KBM-7 (cell line): ENCODE measurements at places on chromosomes 1 and 21.
A peak's percentile ranks its signal among the peaks of the same experiment; 100 is the strongest.

DNA sequence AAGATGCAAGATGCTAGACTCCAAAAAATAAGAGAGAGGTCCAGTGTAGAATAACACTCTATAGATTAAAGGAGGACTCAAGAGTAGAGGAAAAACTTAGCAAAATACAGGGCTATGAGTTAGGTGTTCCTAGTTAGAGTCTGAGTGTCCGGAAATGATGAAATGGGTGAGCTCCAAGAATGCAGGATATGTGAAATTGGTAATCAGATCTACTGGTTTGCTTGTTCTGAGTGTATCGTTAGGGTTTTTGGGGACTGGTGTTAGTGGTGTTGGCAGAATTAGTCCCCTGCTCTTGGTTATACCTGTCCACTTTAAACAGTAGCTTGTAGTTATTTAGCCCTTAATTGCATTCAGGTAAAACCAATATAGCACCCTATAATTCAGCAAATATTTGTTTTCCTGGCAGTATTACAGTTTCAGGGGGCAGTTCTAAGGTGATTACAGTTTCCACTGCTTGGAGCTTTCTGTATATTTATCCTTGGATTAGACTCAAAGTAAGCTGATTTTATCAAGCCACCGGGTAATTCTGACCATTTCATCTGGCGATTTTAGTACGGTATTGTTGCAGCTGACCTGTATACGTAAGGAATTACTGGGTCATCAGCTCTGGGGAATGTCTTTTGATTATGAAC, 332.7 kb downstream of the CHRM3 start:
- DNase-seq: peak; percentile 59

DNA sequence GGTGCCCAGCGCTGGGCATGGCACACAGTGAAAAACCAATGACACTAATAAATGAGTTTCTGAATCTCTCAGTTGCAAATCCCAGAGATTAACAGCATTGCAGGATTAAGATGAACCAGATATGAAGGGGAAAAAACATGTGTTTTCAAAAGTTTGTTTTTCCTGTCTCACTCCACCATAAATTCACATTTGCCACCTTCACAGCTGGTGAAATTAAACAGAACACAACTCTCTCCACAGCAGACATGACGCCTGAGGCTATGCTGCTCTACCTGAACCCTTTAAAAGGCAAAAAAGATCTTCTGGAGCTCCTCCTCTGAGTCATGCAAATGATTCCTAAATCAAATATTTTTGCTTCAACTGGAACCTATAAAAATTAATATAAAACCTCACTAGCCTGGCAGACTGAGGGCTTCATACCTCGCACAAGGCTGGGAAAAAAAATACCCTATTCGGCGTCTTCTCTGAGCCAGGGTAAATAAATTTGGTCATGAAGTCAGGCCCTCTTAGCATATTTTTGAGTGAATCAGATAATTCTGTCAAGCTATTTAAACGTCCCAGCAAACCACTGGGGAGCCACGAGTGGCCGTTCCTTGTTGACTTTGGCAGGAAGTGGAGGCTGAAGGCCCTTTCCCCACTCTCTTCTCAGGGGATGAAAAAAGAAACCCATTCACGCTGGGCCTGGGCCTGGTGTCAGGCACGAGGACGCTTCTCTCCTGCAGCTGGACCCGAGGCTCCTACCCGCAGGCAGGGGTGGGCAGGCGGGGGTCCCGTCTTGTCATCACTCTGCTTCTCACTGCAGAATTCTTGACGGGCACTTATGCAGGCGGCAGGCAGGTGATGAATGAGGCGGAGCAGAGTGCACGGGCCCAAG, 53.0 kb downstream of the DMRTB1 start:
- no peak for DNase-seq

GRCh38 chr1:243718893-243719292, 131.2 kb downstream of the AKT3 start:
- no peak for DNase-seq

- no peak for DNase-seq
These were observed 42.1 kb upstream of the PLA2G2C start for GRCh38 chr1:20228314-20228825.

DNA sequence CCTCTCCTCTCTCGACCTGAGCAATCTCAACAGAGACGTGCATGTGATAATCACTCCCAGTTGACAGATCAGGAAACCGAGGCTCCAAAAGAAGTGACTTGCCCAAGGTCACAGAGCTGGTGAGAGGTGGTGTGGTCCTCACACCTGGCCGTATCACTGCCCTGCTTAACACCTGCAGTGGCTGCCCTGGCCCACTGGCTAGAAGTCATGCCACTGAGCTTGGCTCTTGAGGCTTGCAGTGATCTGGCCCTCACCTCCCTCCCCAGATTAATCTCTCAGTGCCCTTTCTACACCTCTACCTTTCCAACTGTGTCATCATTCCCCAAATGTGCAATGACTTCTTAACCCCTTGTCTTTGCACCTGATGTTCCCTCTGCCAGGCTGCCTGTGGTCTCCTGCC, 38.8 kb downstream of the CDCP2 start:
- no peak for DNase-seq

DNA sequence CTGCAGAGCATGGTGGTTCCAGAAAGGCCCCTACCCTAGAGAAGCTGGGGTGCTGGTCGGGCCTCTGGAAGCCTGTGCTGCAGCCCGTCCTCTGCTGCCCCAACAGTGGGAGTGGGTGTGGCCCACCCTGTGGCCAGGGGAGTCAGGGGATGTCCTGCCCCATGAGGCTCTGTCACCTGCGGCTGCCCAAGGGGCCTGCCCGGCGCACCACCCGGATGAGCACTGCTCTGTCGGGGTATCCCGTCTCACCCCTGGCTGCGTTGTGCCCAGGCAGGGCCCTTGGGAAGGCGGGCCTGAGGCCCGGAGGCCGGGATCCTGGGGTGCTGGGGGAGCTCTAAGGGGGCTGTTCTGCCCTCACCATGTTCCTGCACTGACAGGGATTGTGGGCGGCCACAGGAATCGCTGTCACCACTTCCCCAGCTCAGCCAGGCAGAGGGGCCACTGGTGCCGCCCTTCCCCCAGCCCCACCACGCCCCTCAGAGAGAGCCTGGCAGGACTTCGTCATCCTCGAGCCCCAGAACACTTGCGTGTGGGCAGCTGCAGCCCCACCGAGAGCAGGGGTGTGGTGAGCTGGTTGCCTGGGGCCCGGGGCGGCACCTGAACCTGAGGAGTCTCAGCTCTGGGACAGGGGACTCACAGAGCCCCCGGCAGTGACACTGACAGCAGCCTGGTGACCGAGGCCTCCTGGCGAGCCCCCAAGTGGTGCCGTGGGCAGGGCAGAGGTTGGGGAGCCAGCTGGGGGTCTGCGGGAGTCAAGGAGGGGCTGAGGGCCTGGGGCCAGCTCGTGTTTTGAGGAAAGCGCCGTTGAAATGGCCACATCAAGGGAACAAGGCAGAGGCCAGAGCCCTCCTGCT, 20.2 kb downstream of the PANK4 start:
- DNase-seq: no peak

GRCh38 chr1:48572646-48573258, 100.7 kb upstream of the SPATA6 start:
- DNase-seq: peak; percentile 53
